ENCODE measurements at places on chromosomes 2 and 18.

DNA sequence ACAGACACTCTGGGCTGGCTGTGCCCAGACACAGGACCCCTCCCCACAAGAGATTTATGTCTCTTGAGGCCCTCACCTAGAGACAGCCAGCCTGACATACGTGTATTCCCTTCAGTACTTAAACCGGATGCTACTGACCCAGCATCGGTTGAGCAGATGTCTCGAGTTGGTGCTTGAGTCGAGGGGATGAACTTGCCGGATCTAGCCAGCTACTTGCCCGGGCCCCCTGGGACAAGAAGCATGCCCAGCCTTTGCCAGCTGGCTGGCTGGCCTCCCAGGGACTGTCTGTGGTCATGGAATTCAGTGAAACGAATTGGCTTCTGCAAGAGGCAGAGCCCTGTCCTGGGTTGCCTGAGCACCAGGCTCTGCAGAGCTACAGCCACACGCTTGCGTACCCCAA is 36.0 kb downstream of the DNMT3A start:
- no peak for DNase-seq

DNA sequence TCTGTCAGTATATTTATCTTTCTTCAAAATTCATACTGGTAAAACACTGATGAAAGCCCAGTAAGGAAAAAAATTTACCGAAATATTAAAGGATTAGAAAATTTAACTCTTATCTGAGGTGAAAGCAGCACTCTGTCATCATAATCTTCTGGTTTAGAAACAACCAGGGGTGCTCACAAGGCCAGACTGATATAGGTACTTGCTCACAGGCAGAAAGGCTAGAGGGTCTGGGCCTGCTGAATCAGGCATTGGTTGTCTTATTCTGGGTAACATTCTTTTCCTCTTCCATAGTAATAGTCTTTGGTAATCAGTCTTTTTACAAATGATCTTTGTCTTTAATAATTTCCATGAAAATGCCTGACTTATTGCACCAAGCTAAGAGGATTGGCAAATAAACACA is 221.4 kb upstream of the TFPI start:
- DNase-seq, result no peak

DNA sequence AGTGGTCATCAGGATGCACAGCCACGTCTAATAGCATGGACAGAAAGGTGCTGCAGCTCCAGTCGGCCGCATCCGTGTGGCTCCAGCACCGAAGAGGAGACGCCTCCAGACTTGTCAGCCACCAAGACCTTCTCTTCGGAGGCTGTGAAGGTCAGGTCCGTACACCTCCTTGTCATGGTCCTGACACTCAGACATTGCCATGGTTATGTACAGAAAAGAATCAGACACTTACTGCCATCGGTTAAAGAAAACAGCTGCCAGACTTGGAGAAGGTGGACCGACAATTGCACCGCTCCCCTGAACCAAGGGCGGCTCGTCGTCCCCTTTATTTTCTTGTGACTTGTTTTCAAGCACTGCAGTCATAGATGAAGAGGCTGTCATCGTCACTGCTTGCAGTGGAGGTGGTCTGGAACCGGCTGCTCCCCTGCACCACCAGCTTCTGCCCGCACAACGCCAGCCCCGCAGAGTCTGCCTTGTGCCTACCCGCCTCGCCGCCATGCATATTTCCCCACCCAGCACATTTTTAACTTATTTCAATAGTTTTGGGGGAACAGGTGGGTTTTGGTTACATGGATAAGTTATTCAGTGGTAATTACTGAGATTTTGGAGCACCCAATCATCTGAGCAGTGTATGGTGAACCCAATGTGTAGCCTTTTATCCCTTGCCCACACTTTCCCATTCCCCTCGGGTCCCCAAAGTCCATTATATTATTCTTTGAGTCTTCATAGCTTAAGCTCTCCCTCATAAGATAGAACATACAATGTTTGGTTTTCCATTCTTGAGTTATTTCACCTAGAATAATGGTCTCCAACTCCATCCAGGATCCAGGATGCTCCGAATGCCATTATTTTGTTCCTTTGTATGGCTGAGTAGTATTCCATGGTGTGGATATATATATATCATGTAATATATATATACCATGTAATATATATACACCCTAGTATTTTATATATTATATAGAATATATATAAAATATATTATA is 18.1 kb downstream of the FBXO48 start:
- DNase-seq, result no peak

DNA sequence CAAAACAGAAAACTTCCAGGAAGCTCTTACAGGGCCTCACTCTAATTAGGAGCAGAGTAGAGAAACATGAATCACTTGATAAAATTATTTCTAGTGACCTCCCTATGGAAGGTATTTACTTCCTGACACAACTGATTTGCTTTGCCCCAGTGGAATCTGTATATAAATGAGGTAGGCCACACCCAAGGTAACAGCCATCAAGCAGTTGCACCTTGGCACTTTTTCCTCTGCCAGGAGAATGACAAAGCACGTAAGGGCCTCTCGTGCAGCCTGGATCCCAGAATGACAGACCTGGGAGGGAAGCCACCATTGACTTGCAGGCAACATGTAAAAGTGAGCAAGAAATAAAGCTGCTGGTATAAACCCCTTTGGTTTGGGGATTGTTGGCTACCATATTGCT is 620.0 kb upstream of the SLC39A10 start:
- no peak for DNase-seq

- DNase-seq, result no peak
These were observed 46.7 kb downstream of the REEP1 start for GRCh38 chr2:86290596-86291327.

- DNase-seq, result no peak
These were observed 218.8 kb upstream of the PKDCC start for GRCh38 chr2:41829052-41829451.

GRCh38 chr2:225124311-225125017 is 82.2 kb upstream of the DOCK10 start:
- DNase-seq, result no peak

- no peak for DNase-seq
These were observed 16.7 kb downstream of the HK2 start for GRCh38 chr2:74850496-74851190.

DNA sequence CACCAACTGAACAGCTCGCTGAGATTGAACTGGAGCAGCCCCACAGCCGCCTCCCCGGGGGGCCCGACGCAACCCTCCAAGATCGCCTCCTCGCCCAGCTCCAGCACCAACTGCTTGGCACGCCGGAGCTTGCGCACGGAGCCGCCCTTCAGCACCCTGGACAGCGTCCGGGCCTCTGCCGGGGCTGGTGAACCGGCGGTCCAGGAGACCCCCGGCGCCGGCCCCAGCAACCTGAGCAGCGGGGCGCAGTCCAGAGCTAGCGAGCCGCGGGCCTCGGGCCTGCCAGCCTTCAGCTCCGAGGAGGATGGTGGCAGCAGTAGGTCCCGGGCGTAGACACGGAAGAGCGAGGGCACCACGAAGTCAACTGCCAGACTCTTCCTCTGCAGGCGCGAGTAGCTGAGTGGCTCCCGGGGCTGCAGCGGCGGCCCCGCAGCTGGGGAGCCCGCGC is 1.2 kb downstream of the ALK start:
- DNase-seq, result peak; percentile 25

DNA sequence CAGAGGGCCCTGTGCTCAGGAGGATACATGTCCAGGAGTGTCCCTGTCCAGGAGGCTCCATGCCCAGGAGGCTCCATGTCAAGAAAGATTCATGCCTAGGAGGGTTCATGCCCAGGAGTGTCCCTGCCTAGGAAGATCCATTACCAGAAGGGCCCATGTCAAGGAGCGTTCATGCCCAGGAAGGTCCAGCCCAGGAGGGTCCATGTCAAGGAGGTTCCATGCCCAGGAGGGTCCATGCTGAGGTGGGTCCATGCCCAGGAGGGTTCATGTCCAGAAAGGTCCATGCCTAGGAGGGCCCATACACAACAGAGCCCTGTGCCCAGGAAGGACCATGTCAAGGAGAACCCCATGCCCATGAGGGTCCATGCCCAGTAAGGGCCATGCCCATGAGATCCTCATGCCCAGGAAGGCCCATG is 7.0 kb downstream of the GPR35 start:
- no peak for DNase-seq

DNA sequence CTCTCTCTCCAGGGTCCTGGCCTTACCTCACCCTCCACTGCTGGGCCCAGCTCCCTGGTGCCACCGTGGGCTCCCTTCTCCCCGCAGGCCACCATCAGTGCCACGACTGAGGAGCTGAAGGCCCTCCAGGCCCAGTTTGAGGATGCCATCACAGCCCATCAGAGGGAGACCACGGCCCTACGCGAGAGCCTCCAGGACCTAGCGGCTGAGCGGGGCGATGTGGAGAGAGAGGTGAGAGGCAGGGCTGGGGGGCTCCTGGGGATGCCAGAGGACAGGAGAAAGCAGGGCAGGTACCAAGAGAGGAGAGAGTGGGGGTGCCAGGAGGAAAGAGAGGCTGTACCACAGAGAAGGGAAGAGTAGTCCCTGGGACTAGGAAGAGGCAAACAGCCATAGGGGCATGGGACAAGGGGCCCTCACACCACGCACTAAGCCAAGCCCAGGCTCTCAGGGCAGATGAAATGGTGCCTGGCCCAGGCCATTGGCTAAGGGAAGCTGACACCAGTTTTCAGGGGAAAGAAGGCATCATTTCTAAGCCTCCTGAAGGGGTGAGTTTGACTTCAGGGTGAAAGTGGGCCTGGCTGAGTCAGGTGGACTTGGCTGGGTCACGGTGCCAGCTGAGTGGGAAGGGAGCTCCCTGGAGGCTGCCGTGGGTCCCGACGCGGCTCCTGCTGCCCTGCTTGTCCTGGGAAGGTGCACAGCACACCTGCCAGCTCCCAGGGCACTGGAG is 39.0 kb upstream of the SNED1 start:
- no peak for DNase-seq

- DNase-seq, result no peak
These were observed 218.9 kb downstream of the NDUFA10 start for GRCh38 chr2:239806276-239806675.

- DNase-seq, result no peak
These were observed 24.5 kb downstream of the GREB1 start for GRCh38 chr2:11558214-11558886.

- DNase-seq, result no peak
These were observed 17.9 kb downstream of the NRXN1 start for GRCh38 chr2:51013933-51014526.

Data from HTR-8/SVneo (cell line).